ENCODE measurements at places on chromosomes 3 and 15.

DNA sequence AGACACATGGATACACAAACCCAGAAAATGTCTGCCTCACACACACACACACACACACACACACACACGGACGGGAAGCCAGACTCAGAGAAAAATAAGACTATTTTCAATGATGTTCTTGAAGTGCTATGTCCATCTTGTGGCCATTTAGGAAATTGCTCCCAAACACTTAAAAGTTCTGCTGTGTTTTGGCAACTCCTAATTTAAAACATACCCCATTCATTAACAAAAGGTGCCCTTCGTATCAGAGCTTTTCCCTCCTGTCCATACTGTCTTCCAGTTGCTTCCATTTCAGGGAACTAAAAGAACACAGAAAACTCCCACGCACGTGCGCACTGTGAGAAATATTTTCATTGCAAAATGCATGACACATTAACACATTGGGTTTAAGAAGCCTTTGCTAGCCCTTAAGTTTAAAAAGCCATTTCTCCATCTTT is 44.6 kb downstream of the SLC12A1 start:
- DNase-seq = peak; percentile 65

DNA sequence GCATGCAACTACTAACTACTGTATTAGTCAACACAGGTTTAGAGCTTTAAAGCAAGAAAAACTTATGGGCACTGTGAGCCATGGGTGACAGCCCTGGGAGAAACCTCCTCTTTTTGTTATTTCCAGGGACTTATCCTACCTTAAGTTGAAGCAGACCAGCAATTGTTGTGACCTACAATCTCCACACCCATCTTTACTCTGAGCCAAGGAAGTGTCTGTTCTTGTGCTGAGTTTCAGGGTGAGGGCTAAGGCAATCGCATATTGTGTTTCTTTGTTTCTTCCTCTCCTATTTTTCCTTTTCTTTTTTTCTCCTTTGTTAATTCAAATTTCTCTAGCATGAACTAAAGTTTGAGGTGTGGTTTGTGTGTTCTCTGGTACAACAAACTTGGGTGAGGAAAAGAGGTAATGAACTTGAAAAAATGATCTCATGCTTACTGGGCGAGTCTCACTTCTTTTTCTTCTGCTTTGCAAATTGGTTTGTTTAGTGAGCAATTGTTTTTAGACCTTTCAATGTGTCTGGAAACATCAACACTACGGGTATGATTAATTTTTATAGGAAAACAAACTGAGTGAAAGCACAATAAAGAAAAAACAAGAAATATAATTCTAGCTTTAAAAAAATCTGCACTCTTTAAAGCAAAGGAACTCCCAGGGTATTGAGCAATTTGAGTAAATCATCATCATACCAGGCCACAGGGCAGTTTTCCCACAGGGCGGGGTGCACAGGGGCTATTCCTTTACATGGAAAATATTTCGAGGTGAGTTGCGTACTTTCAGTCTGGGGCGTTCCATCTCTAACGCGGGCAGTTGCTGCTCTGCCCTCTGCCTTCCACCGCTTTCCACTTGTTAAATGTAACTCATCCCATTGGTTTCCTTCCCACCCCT is 2.7 kb downstream of the UPK1B start:
- no peak for DNase-seq

GRCh38 chr3:50118237-50118636 is 29.5 kb downstream of the RBM5 start:
- DNase-seq = no peak

GRCh38 chr3:15808679-15809310 is 11.0 kb upstream of the ANKRD28 start:
- DNase-seq = no peak

- DNase-seq = no peak
Measured at GRCh38 chr3:178966299-178967176, 105.1 kb downstream of the ZMAT3 start.

DNA sequence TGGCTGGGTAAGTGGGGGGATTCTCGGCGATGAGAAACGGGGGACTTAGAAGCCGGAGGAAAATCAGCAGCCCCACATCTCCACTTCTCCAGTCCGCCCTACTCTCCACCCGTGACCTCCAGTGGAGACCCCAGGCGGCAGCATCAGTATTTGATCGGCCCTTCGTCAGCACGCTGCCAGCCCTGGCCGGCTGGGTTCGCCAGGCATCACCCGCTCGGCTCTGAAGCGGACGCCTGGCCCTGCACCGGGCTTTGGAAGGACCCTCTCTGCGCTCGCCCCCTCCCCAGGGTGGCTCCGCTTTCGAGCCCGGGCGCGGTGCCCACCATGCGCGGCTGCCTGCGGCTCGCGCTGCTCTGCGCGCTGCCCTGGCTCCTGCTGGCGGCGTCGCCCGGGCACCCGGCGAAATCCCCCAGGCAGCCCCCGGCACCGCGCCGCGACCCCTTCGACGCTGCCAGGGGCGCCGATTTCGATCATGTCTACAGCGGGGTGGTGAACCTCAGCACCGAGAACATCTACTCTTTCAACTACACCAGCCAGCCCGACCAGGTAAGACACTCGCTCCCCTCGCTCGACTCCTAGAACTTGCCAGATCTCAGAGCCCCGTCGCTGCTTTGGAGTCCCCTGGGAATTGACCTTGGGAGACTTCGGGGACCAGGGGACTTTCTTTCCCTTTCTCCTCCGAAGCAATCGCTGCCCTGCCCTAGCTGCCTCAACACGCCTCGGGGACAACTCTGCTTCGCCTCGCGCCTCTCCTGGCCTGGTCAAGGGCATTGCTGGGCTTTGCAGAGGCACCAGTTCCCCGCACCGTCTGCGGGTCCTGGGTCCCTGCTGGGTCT is 561 bp downstream of the SIDT1 start:
- DNase-seq = peak; percentile 76

DNA sequence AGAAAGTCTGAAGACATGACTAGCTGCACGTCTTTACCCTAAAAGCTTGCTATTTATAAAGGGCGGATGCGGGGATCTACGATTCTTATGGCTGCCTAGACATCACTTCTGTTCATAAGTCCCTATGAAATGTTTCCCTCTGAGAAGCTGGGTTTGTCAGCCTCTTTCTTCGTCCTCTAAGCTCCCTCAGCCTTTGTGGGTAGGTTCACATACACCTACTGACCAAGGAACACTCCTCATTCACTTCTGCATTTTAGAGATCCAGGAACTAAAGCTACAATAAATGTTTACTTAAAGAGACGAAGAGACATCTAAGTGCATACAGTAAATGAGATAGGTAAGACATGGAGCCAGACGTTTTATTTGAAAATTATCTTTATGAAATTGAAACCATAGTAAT is 16.7 kb upstream of the RAMAC start:
- no peak for DNase-seq

All from endodermal cell (in vitro differentiated cells).